ENCODE measurements at places on chromosomes 2 and 18.

- no peak overlapping the region for H3K27ac ChIP-seq
- no peaks in the 10 kb centered on the region for H3K27me3 ChIP-seq
- no peak for DNase-seq
- no peak overlapping the region for H3K4me3 ChIP-seq
- no peaks in the 10 kb centered on the region for H3K4me1 ChIP-seq
- H3K36me3 ChIP-seq, result no peaks in the 10 kb centered on the region
Observed at GRCh38 chr18:74789078-74789477, 191.4 kb downstream of the ZNF407 start.

DNA sequence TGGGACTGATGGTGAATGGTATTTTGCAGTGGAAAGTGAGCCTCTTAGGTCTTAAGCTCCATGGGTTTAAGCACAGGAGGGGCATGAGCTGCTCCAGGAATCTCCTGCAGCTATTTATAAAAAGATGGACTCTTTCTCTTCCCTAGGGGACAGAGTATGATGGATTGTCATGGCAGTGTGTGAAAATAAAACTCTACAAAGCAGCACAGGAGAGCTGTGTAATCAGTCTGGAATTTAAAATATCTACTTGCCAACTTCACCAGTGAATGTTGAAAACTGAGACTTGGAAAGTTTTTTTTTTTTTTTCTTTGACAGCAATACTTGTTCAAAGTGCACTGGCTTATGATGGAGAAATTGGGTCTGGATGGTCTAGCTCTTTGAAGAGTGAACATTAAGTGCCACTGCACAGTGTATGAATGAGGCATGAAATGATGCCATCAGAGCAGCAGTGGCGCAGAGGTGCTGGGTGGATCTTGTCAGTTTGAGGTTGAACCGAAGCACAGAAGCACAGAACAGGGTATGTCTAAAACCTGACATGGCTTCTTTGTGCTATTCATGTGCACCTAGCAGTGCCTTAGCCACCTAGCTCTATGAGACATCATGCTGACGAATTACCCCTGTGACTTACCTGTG lies 245.4 kb downstream of the PTPRM start:
- peaks cover 22% of the 10 kb centered on the region for H3K36me3 ChIP-seq
- DNase-seq, result no peak
- peak overlapping the region; percentile 82 for H3K27ac ChIP-seq

DNA sequence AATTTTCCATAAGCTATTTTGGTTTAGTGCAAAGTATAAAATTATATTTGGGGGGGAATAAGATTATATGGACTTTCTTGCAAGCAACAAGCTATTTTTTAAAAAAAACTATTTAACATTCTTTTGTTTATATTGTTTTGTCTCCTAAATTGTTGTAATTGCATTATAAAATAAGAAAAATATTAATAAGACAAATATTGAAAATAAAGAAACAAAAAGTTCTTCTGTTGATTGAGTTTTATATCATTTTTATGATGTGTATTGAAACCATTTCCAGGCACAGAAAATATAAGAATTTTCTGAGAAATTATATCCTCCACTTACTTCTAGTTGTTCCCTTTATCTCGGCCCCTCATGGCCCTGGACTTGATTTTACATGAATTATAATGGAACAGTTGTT lies 3.7 kb downstream of the CCL20 start:
- H3K36me3 ChIP-seq, result no peaks in the 10 kb centered on the region
- no peaks in the 10 kb centered on the region for H3K27me3 ChIP-seq
- no peak overlapping the region for H3K4me3 ChIP-seq
- DNase-seq, result no peak
- H3K27ac ChIP-seq, result no peak overlapping the region

- H3K36me3 ChIP-seq, result no peaks in the 10 kb centered on the region
- no peak overlapping the region for H3K4me3 ChIP-seq
- no peak for DNase-seq
- H3K4me1 ChIP-seq, result no peaks in the 10 kb centered on the region
Observed at GRCh38 chr18:77906103-77906892, 656.6 kb downstream of the GALR1 start.

GRCh38 chr18:9323750-9324445 lies 10.7 kb upstream of the TWSG1 start:
- DNase-seq, result no peak
- no peak overlapping the region for H3K27ac ChIP-seq
- H3K27me3 ChIP-seq, result no peaks in the 10 kb centered on the region
